ENCODE measurements at places on chromosomes 2 and 18.

DNA sequence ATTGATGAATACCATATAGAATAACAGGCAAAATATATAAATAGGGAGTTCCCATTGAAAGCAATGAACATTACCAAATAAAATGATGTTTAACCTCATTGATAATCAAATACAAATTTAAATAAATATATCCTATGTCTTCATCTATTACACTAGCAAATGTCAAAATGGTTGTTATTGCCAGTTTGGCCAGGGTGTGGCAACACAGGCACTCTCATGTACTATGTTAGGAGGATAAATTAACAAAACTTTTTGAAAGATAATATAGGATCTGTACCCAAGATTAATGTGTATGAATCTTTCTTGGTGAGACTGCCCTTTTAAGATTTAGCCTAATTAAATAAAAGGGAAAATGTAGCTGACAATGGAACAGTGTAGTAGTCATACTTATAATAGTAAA, 659.3 kb downstream of the ERBB4 start:
- peak; percentile 9 for DNase-seq

- DNase-seq, result no peak
Measured at GRCh38 chr2:203763938-203764664, 57.7 kb downstream of the CD28 start.

- DNase-seq, result no peak
Measured at GRCh38 chr18:13433125-13433524, 214.6 kb downstream of the LDLRAD4 start.

- DNase-seq, result no peak
Measured at GRCh38 chr2:51528156-51528555, 496.2 kb upstream of the NRXN1 start.

DNA sequence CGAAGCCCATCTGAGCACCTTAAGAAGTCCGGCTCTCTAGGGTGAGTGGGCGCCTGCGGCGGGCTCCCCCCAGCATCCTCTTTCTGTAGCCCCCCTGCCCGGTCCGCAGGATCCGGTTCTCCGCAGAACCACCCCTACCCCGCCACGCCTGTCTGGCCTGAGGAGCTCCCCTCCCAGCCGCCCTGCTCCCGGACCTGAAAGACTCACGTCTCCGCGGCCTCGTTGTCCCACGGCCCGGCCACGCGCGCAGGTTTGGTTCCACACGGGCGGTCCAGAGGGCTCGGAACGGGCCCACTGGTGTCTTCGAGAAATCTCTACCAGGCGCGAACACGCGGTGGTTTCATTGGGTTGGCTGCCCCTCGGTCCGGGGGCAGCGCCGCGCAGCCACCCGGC, 237 bp downstream of the SLC39A6 start:
- DNase-seq, result no peak

DNA sequence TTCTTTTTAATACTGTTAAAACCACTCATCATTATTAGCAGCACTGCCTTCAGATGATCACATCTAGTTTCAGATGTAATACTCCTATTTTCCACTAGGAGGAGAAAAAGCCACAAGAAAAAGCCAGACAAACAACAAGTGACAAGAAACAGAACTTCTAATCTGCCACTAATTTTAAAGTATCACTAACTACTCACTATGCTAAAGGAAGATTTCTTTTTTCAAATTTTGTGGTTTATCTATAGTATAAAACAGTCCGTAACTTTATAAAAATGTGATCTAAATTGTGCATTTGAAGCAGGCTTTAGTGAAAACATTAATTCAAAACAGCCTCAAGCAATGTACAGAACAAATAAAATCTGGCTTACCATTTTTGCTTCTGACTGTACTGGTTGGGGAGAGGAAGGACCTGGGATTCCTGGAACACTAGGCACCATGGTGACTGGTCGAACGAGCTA, 56.8 kb downstream of the ATF2 start:
- DNase-seq, result peak; percentile 66

DNA sequence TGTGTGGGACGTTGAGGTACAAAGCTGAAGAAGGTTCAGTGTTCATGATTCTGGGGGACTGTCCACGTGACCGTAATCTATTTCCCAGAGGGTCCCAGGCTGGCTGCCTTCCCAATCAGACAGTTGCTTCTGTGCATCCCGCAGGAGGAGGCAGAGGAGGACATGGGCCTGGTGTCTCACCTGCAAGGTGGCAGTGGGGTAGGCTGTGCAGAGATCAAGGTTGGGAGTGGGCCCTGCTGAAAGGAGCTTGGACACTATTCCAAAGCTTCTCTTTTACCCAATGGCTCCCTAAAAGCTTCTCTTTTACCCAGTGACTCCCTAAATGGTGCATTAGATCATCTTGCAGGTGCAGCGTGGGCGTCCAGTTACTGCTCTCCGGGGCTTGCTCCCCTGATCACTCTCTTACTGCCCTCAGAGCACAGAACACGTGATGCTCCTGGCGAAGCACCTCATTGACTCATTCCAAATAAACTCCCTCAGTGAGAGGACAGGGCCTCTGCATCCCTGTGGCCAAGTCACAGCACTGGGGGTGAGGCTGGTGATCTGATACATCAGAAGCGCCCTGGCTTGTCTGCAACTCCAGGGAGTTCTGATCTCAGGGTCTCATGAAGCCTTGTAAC, 41.5 kb downstream of the RNF144A start:
- DNase-seq, result no peak

DNA sequence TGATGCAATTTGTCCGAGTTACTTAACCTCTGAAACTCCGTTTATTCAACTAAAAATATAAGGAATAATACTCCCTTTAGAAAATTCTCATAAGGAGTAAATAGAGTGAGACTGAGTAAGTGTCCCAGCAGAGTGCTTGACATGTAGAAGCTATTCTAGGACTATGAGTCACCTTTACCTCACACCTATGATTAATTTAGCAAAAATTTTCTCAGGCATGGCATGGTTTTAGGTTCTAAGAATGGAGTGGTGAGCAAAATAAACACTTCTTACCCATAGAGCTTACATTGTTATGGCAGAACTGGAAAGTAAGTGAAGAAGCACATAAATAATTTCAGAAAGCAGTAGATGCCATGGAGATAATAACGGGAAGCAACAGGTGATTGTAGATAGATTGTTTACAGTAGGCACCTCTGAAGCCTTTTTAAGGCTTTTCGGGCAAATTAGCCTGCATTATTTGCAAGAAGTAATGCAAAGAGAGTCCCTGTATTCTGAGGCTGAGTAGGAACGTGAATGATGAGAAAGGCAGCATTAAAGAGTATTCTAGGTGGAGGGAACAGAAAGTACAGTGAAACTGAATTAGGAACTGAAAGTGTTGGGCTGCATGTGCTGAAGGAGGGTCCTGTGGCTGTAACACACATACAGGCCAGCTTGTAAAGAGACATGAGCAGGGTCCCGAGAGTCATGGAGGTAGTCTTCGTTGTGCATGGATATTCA, 209.2 kb downstream of the ZNF407 start:
- DNase-seq, result no peak

DNA sequence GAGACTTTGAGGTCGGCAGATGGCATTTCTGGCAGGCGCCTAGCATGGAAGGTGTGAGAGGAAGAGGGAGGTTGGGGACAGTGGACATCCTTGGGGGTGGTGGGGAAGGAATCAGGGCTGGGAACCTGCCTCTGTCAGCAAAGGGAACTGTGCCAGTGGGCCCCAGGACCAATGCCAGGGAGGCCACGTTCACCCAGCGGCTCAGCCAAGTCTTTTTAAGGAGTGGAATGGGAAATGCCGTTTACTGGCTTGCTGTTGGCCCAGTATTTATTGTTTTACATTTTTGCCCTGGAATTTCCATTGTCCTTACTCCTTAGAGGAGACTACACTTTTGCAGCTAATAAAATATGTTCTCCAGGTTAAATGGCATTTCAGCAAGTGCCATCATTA, 135.2 kb downstream of the MCFD2 start:
- peak; percentile 57 for DNase-seq

GRCh38 chr2:197360744-197361156, 50.2 kb upstream of the ANKRD44 start:
- no peak for DNase-seq

- DNase-seq, result peak; percentile 39
Measured at GRCh38 chr18:58222432-58223125, 178.6 kb downstream of the NEDD4L start.

DNA sequence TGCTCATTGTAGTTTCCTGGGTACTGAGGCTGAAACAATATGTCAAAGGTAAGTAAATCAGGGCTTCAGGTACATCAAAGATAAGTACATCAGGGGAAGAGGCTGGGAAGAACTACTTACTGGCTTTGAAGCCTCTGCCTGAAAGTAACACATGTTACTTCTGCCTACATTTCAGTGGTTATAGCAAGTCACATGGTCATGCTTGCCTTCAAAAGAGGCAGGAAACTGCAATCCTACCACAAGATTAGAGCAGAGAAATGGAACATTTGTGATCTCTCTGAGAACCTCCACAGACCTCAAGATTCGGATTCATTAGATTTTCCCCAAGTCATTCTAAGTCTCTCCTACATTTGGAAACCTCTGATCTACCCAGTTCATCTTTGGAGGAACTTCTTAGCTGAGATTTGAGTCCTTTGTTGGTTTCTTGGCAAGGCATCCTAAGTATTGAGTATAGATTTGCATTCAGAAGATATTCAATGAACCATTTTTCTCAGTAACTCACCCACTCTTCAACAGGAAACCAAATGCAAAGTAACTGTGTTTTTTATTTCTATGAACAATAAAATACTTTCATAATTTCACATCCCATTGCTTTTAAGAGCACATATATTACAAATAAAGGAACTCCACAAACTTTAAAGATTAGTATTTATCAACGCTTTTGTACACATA, 48.5 kb upstream of the CCDC195 start:
- DNase-seq, result no peak

- no peak for DNase-seq
Measured at GRCh38 chr2:207483477-207483876, 46.3 kb upstream of the CREB1 start.

GRCh38 chr2:220533485-220533884, 906.1 kb downstream of the SLC4A3 start:
- DNase-seq, result no peak
